Osteocyte (in vitro differentiated cells): ENCODE measurements at places on chromosomes 13 and 19.

DNA sequence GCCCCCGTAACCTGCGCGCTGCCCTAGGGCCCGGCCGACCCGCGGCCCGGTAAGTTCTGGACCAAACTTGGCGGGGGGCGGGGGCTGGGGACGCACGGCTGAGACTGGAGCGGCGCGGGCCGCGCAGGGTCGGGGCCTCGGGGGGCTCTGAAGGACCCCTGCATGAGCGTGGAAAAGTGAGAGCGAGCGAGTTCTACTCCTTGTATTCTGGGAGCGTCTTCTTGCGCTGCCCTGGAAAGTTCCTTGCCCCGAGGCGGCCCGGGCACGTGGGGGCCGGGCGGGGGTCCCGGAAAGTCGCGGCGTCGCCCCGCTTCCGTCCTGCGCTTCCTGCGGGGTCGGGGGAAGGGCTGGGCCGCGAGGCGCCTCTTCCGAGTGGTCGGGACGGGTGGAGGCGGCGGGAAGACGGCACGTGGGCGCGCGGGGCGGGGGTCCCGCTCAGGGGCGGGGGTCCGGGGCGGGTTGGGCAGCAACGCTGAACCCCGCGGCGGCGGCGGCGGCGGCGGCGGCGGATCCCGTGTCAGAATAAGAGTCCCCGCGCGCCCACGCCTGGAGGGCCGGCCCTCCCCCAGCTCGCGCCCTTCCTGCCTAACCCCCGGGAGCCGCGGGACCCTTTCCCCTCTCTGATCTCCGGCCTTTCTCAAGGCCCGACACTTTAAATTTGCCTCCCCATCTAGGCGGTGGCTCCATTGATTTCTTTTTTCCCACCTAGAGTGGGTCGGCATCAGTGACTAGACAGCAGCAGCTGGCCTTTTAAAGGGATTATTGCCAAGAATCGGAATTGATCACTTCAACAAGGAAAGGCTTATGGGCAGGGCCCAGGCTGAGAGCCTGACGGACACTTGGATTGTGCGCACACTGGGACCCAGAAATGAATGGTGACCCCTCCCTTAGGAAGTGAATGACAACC lies 749 bp downstream of the GATAD2A start:
- no peak for DNase-seq

- DNase-seq, result no peak
Measured at GRCh38 chr19:49456326-49456725, 3.3 kb downstream of the ALDH16A1 start.

DNA sequence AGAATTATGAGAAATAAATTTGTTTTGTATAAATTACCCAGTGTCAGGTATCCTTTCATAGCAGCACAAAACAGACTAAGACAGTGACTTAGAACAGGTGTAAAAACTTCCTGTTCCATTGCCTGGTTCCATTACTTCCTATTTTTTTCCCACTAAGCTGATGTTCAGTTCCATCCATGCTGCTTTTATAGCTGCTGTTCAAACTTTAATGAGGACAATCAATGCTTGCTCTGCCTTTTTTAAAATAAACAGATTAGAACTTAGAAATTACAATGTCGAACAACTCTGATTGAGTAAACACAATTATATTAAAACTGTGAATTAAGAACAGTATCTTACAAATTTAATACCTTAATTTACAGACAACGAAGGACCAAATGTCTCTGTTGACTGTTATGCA lies 818.9 kb downstream of the OLFM4 start:
- no peak for DNase-seq

GRCh38 chr19:38488776-38489481 lies 55.4 kb downstream of the RYR1 start:
- no peak for DNase-seq

DNA sequence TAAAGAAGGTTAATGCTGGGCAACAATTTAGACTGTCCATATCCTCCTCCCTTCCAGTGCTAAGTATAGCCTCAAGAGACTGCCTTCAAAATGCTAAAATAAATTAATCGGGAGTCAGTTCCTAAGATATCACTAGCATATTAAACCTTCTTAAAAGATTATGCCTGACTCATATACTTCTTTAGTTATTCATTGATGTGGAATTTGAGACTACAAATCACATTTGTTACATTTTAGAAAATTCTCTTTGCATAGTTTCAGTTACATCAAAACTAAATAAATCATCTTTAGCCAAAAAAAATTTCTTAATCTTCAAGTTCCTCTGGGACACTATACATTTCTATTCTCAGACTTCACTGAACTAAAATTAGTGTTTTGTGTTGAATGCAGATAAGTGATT lies 769.1 kb downstream of the PCDH9 start:
- no peak for DNase-seq

- no peak for DNase-seq
Measured at GRCh38 chr13:59750860-59751259, 412.9 kb downstream of the DIAPH3 start.

GRCh38 chr19:50357178-50358100 lies 8.0 kb downstream of the NAPSA start:
- DNase-seq, result no peak

DNA sequence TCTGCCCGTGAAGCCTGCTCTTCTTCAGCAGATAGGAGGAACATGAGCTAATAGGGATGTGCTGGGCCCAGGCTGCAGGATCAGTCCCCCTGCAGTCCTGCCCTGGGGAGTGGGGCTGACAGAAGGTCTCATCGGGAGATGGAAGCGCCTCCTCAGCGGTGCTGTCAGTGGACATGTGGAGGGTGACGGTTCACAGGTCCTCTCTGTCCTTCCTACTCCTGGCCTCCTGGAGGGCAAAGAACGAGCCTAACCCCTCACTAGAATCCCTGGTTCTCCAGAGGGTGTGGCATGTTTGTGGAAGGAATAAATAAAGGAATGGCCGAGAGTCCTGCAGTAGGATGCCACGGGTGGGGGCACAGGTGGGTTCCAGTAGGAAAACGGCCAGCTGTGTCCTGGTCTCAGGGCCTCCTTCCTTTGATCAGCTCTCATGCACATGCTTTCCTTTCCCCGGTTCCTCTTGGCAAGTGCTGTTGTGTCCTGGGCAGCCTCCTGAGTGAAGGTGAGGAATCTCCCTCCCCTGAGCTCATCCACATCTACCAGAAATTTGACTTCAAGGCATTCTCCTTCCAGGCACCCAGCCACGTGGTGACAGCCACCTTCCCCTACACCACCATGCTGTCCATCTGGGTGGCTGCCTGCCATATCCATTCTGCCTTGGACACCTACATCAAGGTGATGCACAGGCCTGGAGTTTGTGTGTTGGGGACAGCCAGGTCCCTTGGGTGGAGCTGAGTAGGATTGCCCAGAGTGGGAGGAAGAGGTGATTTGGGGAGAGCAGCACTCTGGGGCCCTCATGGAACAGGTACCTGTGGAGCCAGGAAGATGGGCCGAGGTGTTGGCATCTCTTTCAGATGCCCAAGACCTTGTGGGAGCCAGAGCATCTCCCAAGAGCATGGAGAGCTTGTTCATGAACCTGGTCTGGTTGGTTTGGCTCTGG lies 28.6 kb upstream of the ZNF492 start:
- DNase-seq, result peak; percentile 63

- DNase-seq, result no peak
Measured at GRCh38 chr13:20466371-20466770, 59.3 kb downstream of the CRYL1 start.

DNA sequence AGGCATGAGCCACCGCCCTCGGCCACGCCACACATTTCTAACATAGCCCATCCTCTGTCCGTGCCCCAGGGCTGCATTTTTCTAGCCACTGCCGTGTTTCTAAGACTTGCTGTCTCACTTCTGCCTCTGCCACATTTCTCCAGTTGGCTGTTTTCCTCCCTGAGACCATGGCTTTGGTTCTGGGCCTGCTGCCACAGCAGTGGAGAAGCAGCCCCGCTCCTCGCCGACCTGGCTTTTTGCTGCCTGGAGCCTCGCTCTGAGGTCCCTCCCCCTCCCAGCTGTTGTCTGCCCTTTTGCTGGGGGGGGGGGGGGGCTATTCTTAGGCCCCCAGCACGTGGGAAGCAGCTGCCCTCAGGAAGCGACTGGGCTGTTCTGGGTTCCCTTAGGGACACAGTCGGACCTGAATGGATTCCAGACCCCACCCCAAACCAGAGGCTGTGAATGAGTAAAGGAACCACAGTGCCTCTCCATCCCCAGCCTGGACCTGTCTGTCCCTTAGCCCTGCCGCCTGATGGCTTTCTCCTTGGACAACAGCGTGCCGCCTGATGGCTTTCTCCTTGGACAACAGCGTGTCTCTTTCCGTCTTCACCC lies 3.3 kb downstream of the GYS1 start:
- no peak for DNase-seq

- no peak for DNase-seq
Measured at GRCh38 chr19:12695997-12696365, 450 bp downstream of the FBXW9 start.

GRCh38 chr13:37138926-37139325 lies 33.5 kb upstream of the CSNK1A1L start:
- no peak for DNase-seq

GRCh38 chr19:47581605-47582319 lies 8.8 kb upstream of the ZNF541 start:
- DNase-seq, result no peak

- no peak for DNase-seq
Measured at GRCh38 chr19:33368074-33368864, 5.2 kb upstream of the CEBPG start.

GRCh38 chr13:74773248-74773647 lies 639.0 kb upstream of the KLF12 start:
- no peak for DNase-seq

DNA sequence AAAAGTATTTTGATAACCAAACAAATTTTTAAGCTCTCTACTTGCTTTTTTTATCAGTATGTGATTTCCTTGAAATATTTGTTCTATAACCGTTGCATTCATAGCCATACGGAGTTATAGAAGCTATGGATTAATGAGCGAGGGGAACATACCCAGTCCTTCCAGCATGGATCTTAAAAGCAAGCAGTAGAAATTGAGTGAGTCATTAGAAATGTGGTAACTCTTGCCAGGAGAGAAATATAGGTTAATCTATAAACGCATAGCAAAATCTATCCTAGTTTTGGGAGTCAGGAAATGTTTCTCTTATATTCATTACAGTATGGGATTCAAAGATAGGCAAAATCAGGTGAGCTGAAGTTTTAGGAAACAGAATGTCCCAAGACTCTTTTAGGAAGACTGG lies 507.4 kb downstream of the DACH1 start:
- DNase-seq, result no peak

- DNase-seq, result no peak
Measured at GRCh38 chr13:48828962-48829411, 146.7 kb upstream of the FNDC3A start.

DNA sequence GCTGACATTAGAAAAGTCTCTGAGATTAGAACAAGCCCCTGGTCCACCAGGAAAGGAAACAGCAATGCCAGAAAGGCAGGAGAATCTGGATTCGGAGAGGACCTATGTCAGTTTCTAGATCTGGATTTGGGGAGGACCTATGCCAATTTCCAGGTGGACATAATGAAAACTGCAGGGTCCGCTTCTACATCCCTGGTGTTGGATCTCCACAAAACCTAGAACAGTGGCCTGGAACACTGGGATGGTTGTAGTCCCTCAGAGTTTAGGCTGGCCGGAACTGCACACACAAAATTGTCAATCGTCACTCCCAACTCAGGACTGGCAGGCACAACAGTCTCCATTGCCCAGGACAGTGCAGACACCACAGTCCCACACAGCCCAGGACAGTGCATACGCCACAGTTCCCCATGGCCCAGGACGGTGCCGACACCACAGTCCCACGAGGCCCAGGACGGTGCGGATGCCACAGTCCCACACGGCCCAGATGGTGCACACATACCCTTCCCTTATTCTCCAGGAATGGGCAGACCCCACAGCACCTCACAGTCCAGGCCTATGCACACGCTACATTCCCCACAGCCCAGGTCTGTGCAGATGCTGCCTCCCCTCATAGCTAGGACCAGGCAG lies 341.7 kb downstream of the UQCRFS1 start:
- no peak for DNase-seq

DNA sequence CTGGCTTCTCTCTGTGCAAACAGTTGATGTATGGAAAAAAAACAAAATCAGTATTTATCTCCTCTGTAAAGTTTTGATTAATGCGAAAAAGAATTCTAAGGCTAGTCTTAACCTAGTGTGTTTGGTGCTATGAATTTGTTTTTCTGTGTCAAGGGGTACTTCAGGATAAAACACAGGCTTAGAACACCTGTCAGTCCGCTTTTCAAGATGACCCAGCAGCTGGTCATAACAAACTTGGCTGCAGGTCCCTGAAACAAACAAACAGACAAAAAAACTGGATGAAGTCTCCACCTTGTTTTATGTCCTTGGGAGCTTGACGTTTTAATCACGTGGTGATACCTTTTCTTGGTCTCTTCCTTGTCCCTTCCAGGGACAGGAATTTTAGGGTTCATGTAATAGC lies 689.3 kb downstream of the UQCRFS1 start:
- DNase-seq, result no peak

- DNase-seq, result no peak
Measured at GRCh38 chr19:40225440-40226305, 816 bp downstream of the CCNP start.

DNA sequence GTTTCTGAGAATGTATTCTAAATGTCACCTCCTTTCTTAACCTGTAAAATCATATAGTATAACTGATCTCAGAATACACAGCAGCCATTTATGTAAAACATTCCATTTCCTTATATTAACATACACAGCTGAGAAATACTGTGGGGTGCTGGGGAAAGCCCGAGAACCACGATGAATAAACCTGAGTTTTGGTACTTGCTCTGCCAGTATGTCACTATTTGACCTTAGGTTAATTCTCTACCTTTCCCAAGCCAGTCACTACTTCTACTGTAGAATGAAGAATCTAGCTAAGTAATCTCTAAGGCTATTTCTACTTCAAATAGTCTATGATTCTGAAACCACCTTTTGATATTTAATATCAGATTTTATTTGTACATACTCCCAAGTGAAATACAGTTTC lies 173.7 kb downstream of the TBC1D4 start:
- no peak for DNase-seq

DNA sequence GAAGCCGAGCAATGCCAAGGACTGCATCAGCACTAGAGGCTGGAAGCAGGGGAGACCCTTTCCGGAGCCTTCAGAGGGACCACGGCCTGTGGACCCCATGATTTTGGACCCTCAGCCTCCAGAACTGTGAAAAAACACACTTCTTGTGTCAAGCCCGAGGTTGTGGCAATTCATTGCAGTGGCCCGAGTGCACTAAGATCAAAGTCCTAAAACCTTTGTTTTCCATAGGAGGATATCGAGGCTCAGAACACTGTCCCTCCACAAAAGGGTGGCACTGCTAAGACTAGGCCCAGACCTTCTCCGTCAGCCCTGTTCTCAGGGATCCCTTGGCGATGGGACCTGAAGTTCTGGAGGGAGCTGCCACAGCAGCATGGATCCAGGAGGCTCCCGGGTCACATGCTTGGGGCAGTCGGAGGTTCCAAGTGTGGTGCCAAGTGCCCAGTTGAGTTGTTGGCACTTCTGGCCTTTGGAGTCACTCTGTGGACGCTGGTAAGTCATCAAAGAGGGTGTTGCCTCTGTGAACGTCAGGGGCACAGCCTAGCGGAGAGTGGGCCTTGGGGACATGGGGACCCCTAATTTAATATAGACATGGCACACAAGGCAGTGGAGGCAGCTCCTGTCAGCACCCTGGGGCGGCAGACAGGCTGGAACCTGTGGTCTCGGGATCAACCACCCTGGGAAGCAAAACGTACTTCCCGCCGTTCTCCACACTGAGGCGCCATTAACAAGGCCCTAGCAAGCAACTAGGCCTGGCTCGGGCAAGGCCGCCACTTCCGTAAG lies 199.2 kb downstream of the COL4A1 start:
- no peak for DNase-seq
